ENCODE measurements at places on chromosomes 13 and 19. TPM values are rescaled to one million over a fixed set of nuclear protein-coding genes. Genes with fewer than 3 reads are reported as not detected.

Gene C19orf12
- total RNA-seq: 35.6 TPM

Gene MYO1F
- not detected for total RNA-seq

Gene PPP1R12C
- total RNA-seq: 76.0 TPM

Gene ZNF8
- 3.0 TPM for total RNA-seq

Gene RAB3A
- 0.99 TPM for total RNA-seq

Gene LATS2
- total RNA-seq: 10.6 TPM

Gene CD320
- total RNA-seq: 99.8 TPM

Gene ADPRHL1
- 2.8 TPM for total RNA-seq

Gene THSD8
- not detected for total RNA-seq

Gene LILRA2
- total RNA-seq: not detected

Gene ARHGEF7
- 11.4 TPM for total RNA-seq

Gene SNAPC2
- 45.1 TPM for total RNA-seq

DNA sequence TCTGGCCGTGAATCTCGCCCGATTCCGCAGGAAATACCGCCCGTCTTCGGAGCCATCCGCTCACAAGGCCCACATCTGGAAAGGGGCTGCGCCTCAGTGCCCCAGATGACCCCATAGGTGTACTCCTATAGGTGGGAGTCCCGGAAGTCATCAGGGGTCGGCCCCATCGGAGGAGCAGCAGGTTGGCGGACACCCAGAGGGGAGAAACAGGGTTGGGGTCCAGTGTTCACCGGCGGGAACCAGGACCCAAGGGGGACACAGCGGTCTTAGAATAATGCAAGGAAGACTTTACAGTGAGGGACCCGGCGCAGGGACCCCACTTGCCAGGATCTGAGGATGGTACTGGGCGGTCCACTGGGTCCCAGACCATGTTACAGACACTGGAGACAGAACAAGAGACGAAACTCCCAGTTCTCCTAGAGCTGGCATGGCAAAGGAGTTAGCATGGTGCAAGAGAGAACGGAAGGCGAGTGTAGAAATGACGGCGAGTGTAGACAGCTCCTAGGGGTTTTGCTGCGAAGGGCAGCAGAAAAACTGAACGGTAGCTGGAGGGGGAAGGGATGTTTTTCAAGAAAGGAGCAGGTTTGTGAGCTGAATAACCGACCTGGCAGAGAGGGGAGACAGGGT is 4.2 kb upstream of the RGL3 start:
- no peak for DNase-seq

DNA sequence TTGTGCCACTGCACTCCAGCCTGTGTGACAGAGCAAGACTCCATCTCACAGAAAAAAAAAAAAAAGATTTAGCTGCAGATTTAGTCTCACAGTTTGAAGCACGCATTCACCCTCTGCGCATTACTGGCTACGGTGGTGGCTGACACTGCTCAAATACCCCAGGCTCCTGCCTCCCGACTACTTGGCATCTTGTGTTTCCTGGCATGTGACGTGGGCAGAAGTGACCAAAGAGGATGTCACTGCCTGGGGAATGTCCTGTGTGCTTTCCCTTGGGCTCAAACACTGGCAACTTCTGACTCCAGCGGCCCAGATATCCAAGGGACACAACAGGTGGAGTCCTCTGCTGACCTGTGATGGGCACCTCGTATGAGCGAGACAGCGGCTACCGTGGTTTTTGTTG is 24.7 kb upstream of the EIF3G start:
- no peak for DNase-seq

DNA sequence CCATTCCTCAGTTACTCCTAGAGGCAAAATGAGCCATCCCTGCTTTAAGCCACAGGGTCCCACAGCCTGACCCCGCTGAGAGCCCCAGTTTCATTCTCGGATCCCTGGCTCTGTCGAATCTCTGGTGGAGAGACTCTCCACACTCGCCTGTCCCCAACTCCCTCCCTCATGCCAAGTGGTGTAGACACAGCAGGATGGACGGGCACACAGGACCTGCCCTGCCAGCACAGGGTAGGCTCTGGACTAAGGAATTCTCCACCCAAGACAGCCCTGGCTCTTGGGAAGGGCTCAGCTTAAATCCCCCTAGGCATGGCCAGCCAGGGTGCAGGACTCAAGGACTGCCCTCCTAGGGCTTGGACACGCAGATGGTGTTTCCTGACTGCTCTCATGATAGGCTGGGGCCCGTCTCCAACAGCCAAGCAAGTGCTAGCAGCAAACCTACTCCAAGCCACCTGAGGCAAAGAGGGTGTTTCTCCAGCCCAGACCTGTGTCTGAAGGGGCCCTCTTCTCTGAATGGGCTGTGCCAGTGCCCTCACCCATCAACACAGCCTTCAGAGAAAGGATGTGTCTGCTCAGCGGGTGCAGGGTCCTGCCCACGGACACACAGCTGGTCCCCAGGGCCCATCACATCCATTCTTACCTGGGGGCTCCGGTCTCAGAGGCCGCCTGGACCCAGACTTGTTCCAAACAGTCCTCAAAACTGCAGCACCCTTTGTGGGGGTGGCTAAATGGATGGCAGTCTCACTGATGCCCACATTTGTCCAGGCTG is 65.3 kb downstream of the PEPD start:
- DNase-seq: no peak

- no peak for DNase-seq
Measured at GRCh38 chr13:80873589-80873988, 532.7 kb upstream of the SPRY2 start.

- peak; percentile 80 for DNase-seq
Measured at GRCh38 chr19:29694669-29695627, 20.1 kb downstream of the C19orf12 start.

- no peak for DNase-seq
Measured at GRCh38 chr19:53389571-53389970, 5.4 kb upstream of the ZNF765 start.

- DNase-seq: no peak
Measured at GRCh38 chr19:53555352-53555751, 17.4 kb downstream of the ZNF331 start.

- DNase-seq: peak; percentile 13
Measured at GRCh38 chr13:94343243-94343585, 136.3 kb downstream of the DCT start.

DNA sequence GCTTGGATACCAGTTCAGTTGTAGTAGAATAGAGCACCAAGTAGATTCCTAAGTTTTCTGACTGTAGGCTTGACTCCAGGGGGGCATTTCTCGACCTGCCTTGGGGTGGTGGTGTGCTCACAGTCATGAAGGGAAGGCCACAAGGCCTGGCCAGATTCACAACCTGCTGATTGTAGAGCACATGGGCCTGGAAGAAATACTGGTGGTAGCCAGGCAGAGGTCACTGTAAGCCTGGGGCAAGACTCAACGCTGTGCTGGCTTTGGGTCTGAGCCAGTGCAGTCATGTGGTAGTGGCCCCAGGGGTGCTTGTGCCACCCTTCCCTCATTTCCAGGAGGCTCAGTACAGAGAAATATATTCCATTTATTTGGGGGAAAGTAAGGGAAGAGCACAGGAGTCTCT is 832.3 kb upstream of the SLC10A2 start:
- no peak for DNase-seq

- DNase-seq: no peak
Measured at GRCh38 chr13:108959234-108959633, 329.8 kb downstream of the MYO16 start.

DNA sequence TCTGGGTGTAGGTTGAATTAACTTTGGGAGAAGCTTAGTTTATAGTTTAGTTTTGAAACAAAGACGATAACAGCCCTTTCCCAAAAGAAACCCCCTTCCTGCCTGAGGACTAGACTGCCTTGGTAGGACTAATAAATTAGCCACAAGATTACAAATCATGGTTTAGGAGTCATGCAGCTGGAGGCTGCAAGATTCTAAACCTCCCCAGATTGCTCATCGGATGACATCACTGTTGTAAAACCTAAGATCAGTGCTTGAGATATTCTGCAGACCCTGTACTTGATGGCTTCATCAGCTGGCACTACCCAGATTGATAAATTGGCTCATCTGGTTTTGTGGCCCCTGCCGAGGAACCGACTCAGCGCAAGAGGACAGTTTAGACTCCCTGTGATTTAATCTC is 35.9 kb upstream of the MPHOSPH8 start:
- DNase-seq: peak; percentile 39

DNA sequence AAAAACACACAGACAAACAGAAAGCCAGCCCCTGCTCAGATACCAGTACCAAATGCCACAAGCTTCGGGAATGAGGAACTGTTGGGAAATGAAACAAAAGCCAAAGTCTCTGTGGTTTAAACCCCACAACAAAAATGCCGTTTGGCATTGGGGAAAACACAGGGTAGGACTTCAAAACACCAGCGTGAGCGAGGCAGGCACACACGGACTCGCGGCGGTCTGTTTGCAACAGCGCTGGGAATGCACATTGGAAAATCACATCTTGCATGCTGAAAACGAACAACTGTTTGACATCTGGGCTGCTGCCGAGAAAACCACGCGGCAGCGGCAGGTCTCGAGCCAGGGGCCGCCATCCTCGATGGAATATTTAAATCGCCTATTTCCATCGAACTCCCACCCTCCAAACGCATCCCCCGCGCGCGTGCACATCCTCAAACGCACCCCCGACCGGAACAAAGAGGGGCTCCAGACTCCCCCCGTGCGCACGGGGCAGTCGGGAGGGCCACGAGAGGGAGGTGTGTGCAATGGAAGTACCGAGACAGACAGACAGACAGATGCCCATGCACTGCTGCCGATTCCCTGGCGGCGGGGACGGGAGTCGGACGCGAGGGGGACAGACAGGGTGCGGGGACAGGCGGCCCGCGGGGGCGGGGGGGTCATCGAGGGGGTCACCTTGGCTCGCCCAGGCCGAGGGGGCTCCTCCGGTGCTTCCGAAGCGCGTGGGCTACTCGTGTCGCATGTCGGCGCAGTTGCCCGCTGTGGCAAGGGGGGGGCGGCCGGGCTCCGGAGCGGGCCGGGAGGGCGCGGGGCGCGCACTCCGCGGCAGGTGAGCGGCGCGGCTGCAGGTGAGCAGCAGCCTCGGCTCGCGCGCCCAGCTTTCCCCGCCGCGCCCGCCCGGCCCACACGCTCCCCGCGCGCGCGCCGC is at the start of gene GPR12:
Gene GPR12 (minus strand): TSS at position 880 of the 925 bp plus-strand sequence. CDS start 959 bp downstream, outside the sequence.
- DNase-seq: peak; percentile 14

- DNase-seq: no peak
Measured at GRCh38 chr13:107395927-107396662, 819.2 kb downstream of the LIG4 start.

DNA sequence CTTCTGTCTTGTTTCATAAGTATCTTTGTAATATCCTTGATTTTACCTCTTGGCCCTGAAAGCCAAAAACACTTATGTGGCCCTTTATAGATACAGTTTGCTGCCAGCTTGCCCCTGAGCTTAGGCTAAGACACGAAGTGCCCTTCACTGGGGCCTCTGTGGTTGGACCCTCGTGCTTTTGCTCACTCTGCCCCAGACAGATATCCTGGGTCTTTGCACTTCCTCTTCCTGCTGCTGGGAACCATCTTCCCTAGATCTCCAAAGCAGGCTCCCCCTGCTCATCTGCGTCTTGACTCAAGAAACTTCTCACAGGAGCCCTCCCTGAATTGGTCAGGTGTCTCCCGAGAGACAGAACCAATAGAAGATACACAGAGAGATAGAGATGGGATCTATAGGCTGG is 2.0 kb upstream of the TNFSF14 start:
- no peak for DNase-seq

- DNase-seq: no peak
Measured at GRCh38 chr13:99870541-99870940, 101.0 kb downstream of the ZIC5 start.

DNA sequence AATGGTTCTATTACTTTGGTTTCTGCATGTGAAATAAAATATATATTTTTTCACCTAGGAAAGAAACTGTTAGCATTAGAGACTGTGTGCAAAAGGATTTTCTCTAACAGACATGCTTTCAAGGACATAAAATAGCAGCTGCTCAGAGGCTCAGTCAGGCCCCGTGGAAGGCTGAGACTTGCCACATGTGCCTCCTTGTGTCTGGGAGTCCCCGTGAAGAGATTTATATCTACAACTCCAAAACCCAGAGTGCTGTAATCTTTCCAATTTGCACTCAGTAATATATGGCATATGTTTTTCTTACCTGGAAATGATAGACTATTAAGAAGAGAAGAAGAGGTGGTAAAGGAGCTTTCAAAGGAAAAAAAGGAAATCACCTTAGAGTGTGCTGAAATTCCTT is 371.6 kb upstream of the OBI1 start:
- no peak for DNase-seq

- DNase-seq: no peak
Measured at GRCh38 chr13:70108356-70109105, at the start of gene KLHL1. Gene KLHL1, minus strand, starts transcription at chr13:70108452. Its CDS starts 753 bp downstream, at chr13:70107699.

DNA sequence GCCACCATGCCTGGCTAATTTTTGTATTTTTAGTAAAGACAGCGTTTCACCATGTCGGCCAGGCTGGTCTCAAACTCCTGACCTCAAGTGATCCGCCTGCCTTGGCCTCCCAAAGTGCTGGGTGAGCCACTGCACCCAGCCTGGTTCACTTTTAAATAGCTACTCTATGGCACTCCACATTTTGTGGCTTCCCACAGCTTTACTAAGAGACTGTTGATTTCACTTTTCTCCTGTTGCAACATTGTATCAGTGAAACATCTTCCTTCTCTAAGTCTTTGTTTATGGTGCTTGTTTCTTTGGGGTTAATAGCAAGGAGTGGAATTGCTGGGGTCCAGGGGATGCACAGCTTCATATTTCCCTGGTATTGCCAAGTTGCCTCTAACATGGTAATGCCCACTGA is 12.3 kb downstream of the TMEM38A start:
- DNase-seq: no peak

Data from MG63 (cell line).